ENCODE measurements at places on chromosomes 11 and 22.

DNA sequence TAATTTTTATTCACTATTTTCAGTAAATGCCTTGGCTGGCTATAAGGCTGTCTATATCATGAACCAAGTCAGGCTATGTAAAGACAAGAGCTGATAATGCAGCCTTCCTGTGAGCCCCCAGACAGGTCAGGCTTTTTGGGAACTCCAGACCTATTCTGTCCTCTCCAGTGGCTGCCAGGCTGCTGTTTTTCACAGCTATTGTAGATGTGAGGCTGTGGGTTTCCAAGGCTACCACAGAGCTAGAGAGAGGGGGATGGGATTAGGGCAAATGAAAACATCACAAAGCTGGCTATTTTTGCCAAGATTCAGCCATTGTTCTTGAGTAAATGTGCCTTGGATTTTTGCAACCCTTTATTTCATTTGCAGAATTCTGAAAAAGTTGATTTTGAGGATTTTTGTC, 55.7 kb upstream of the SORL1-AS1 start:
- no peak for DNase-seq

GRCh38 chr11:6129635-6130034, 22.2 kb downstream of the OR56B4 start:
- no peak for DNase-seq

DNA sequence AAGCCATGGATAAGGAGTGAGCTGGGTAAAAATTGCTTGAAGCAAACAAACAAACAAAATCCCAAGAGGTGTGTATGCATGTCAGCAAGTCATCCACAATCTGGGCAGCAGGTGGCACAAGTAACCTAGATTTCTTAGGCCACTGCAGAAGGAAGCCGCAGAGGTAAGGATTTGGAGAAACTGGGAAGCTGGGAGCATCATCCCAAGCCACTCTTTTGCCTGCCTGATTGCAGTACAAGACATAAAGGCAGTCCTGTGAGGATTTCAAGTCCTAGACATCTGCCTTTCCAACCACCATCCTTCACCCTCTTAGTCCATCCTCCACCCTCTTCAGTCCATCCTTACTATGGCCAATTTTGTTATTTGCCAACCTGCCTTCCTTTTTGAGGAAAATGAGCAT, 67.2 kb upstream of the BMAL1 start:
- DNase-seq = no peak

DNA sequence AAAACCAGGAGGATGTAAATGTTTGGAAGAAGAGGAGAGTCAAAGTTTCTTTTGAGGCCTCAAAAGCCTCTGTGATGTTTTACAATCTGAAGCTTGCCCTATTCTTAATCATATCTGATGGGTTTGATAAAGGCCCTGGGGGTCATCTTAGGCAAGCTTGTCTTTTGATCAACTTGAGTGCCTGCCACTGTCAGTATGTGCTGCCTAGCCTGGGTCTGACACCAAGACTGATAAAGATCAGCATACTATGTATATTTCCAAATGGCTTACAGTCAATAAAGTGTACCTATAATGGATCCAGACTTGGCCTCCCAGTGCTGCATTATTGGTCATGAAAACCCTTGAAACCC, 12.7 kb downstream of the EHF start:
- no peak for DNase-seq

DNA sequence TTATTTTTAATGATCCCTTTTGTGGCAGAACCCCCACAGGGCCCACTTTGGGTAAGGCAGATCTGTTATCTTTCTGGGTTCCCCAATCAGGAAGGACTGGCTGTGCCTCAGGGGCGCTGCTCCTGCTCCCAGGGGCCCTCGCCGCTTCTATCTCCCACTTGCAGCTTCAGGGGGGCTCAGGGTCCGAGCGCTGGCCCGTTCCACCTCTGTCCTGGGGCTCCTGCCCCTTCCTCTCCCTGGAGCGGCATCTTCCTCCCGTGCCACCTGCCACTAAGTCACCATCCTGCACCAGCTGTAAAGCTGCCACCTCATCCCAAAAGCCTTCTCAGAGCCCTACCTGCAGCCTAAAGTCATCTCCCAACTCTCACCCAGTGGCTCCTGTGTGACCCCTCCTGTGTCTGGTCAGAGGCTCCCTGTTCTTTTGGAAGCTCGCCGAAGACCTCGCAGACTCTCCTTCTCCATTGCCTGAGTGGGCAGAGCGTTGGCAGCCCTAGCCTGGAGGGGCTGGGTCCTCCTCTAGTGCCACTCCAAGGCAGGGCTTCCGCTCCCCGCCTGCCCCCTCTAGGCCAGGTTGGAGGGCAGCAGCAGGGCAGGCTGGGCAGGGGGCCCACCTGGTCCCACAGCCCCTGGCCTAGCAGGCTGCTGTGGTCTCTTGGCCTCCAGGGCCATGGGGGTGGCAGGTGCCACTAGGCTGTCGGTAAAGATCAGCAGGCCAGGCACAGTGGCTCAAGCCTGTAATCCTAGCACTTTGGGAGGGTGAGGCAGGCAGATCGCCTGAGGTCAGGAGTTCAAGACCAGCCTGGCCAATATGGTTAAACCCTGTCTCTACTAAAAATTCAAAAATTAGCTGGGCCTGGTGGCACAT, 106.7 kb downstream of the MORC2 start:
- DNase-seq = no peak

DNA sequence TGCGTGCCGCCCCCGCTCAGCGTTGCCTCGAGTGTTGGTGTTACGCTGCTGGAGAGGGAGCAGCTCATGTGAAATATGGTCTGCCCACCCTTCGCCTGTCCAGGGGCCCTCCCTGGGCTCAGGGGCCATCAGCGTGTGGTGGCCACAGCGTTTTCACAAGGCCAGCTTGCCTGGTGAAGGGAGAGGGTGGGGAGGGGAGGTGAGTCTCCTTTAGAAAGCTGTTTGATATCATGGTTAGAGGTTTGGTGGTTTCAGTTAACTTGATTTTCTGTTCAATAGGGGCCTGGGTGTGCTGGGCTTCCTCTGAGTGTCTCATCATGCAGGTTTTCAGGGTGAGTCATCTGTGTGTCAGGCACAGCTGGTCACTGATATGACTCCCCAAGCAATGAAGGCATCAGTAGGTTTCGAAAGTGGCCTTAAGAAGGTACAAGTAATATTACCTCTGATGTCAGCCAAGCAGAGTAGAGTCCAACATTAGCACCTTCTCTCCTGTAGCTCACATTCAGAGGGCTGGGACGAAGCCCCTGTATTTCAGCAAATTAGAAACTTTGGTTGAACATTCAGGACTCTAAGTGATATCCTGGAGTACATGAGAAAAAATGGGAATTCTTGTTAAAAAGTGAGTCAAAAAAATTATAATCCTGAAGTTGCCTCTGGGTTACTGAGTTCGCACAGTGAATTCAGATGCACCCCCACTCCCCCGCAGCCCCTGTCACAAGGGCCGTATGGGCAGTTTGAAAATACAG, 172.5 kb downstream of the TBC1D22A start:
- no peak for DNase-seq

DNA sequence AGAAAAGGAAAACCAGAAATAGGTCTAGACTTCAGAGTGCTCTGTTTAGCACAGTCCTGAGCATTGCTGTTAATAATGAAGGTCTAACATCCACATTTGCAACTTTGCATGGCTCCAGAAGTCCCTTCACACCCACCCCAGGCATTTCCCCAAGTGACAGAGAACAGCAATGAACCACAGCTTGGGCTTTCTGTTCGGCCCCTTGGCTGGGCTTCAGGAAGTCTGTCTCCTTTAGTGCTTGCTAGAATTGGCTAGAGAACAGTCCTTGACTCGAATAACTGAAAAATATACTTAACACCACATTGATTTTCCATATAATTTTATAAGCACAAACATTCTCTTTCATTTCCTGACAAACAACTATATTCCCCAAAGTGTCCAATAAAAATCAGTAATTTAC, 29.3 kb upstream of the TENM4 start:
- DNase-seq = no peak

DNA sequence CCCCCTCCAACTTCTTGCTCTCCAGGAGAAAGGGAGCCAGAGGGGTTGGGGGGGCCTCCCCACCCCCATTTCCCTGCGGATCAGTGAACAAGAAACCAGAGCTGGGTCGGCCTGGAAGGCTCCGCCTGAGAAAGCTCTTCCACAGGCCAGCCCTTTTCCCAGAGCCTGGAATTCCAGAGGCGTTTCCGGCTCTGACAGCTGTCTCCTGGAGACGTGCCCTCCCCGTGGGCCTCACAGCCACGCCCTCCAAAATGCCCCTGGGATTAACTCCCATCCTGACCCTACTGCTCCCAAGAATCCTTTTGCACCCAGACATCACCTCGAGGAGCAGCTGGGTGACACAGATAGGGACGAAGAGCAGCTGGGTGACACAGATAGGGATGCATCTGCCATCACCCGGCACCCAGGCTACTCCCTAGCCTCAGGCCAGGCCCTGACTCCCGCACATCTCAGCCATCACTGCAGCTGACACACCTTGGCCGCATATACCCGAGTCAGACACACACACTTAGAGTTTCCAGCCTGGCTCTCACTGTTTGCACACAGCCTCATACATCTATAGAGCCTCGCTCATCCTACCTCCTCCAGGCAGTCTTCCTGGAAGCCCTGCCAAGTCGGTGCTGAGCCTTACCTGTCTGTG, 7.6 kb upstream of the CDC42EP1 start:
- DNase-seq = no peak

DNA sequence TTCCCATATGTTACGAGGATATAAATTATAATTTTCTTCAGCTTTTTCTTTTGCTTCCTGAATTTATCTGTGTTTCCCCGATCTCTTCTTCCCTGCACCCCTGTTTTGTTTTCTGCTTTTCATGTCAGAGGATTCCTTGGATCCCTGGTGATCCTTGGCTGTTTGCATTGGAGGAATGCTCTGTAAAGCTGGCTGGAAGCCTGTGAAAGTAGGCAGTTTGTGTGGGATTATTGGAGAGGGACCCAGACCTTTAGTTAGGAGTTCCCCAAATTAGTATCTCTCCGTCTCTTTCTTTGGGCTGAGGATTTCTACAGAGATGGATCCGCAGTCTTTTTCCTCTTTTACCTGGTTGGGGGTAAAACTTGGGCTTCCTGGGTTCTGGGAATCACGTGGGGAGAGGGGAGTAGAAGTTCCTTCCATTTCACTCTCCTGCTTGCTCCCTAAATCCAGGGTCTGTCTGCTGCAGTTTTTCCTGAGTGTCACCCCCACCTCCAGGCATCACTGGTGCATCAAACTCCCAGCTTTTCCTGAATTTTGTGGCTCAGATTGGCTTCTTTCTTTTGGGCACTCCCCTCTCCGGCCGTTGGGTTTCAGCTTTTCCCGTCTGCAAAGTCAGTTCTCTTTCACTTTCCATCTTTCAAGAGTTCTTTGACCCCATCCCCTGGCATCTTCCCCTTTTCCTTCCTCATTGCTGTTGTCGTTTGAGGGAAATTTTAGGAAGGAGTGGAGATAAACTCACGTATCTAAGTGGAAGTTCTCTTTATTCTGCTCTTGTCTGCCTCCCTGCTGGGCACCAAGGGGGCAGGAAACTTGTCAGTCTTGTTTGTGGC, 79.1 kb upstream of the ALX4 start:
- no peak for DNase-seq

GRCh38 chr11:113372309-113372708, 15.3 kb upstream of the ANKK1 start:
- DNase-seq = no peak

GRCh38 chr11:13958641-13959400, 3.7 kb upstream of the SPON1 start:
- DNase-seq = no peak

GRCh38 chr11:69949327-69949726, 128.8 kb upstream of the ANO1 start:
- DNase-seq = no peak

DNA sequence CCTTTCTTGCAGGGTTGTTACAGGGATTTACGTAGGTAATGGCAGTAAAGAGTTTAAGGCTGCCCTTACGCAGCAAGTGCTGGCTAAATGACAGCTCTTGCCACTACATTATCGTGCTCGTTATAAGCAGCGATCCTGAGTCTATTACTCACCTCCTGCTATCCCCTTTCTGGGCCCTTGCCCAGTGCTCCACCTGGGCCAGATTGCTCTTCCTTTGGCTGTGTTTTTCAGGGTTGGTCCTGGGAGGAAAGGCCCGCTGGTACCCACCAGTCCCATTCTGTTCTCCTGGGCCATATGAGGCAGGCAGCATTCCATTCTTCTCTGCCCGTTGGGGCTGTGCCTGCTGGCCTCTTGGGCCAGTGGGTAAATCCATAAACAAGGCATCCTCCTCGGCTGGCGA, 87.5 kb downstream of the C11orf58 start:
- no peak for DNase-seq

- DNase-seq = no peak
These were observed at the start of gene GAL for GRCh38 chr11:68684385-68685356. GAL (plus strand) TSS chr11:68684544; CDS start chr11:68684924, 380 bp downstream.

GRCh38 chr11:43979571-43980219, 37.3 kb downstream of the C11orf96 start:
- no peak for DNase-seq

DNA sequence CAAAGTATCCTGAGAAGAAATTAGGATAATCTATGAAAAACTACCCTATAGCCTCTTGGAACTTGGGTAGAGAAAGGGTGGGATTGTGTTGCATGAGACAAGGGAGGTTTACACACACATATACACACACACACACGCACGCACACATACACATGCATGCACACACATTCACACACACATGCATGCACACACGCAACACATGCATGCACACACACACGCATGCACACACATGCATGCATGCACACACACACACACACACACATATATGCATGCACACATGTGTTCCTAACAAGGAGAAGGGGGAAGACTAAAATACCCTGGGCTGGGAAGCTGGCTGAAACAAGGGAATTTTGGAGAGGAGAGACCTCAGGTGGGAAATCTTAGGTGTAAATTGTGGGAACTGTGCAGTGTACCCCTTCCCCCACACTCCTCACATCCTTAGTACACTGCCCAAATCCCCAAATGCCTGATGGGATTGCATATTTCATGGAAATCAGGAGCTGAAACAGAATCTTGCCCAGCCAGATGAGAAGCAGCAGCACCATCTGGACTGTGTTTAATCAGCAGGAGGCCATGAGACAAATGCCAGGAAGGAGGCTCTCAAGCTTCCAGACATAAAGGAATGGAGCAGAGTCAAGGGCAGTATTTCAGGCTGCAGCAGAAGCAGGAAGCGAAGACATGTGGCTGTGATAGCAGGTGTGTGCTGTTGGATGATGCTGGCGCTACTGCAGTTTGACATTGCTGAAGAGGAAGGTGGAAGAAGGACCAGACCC, 14.6 kb upstream of the POLD3 start:
- DNase-seq = no peak

- no peak for DNase-seq
These were observed 38.5 kb downstream of the GAB2 start for GRCh38 chr11:78379039-78379670.

- no peak for DNase-seq
These were observed 44.5 kb downstream of the TRAF6 start for GRCh38 chr11:36465449-36466163.

- DNase-seq = no peak
These were observed 28.4 kb downstream of the CCDC90B start for GRCh38 chr11:83257761-83258168.

DNA sequence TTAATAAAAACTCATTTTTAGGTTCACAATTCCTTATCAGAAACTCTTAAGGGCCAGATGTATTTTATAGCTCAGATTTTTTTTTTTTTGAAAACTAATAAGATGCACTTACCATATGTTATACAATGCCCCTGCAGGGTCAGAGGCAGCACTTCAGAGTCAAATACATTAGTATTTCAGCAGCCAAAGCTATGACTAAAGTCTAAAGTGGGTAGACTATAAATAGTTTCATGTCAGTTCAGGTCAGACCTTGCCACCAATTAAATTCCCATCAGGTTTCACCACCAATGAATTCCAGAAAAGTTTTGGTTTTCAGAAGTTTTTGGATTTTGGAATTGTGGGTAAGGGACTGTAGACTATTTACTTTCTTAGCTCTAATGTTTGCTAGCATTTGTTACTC, 75.9 kb downstream of the FAM83F start:
- DNase-seq = no peak

GRCh38 chr11:19615341-19616183, 97.1 kb upstream of the NAV2 start:
- no peak for DNase-seq
